ENCODE measurements at places on chromosomes 7 and 10. TPM values are rescaled to one million over a fixed set of nuclear protein-coding genes. Genes with fewer than 3 reads are reported as not detected.
A peak's percentile ranks its signal among the peaks of the same experiment; 100 is the strongest.

DNA sequence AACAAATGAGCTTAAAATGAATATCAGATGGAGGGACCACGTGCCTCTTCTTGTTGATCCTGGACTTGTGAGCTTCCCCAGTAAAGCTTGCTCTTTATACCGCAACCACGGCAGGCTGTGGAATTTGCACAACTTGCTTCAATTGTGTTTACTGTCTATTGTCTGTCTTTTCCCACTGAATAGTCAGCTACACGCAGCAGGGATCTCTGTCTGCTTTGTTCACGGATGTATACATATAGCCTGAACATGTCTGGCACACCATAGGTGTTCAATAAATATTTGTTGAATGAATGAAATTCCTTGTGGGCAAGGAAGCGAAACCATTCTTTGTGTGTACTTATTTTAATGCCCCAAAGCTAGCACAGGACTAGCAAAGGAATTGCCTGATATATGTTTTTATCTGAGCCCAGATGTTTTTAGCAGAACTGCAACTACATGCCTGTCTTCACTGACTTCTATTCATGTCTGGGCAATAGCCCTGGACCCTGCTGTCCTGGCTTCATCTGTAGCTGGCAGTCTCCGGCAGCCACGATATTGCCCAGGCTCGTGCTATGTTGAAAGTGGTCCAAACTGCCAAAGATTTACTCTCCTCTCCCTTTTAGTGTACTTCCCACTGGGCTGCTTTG, 29.9 kb upstream of the IFRD1 start:
- DNase-seq = no peak

Gene UCMA
- not detected for total RNA-seq

Gene LAMB1
- 703 TPM for total RNA-seq

GRCh38 chr7:69654381-69654780, 56.1 kb downstream of the AUTS2 start:
- no peak for DNase-seq

Gene TACC2
- total RNA-seq = 46.2 TPM

GRCh38 chr7:84354866-84355265, 160.3 kb upstream of the SEMA3A start:
- no peak for DNase-seq

Gene CALML3
- total RNA-seq = not detected

- no peak for DNase-seq
Observed at GRCh38 chr7:127993317-127993716, 37.9 kb downstream of the LRRC4 start.

Gene LDB3
- total RNA-seq = not detected

- DNase-seq = no peak
Observed at GRCh38 chr7:127896659-127897058, 134.6 kb downstream of the LRRC4 start.

- no peak for DNase-seq
Observed at GRCh38 chr10:89478085-89478738, 57.2 kb downstream of the SLC16A12 start.

Gene STEAP4
- total RNA-seq = not detected

GRCh38 chr7:8965177-8965576, 531.8 kb downstream of the NXPH1 start:
- no peak for DNase-seq

DNA sequence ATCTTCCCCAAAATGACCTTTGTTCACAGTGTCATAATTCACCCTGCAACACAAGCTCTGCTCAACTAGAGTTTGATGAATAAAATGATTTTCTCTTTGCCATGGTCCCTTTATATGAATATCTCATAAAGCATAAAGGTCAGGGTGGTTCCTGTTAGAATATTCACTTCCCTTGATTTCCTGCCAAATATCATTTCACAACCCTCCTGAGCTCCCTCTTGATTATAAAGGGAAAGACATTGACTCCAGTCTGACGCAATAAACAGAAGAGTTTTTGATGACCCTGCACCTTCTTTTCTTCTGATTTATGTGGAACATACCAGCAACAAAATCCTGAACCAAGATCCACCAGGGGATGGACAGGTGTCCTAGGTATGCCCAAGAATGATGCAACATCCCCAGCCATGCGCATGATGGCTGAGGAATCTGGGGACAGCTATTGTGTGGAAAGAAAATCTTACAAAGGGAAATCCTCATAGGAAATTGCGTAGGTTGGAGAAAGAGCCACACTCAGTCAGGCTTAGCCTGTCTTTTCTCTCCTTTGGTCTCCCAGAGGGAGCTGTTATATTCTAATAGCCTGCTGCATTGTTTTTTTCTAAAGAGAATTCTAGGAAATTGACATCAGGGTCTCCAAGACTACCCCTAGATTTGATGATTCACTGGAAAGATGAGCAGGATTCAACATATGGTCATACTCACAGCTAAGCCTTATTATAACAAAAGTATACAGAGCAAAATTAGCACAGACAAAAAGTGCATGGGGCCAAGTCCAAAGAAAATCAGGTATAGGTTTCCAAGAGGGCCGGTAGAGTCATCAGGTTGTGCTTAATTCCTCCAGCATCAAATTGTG, 18.8 kb downstream of the IFIT3 start:
- peak; percentile 69 for DNase-seq

Gene PLAC9
- total RNA-seq = 1.7 TPM

Gene PODXL
- total RNA-seq = 264 TPM

DNA sequence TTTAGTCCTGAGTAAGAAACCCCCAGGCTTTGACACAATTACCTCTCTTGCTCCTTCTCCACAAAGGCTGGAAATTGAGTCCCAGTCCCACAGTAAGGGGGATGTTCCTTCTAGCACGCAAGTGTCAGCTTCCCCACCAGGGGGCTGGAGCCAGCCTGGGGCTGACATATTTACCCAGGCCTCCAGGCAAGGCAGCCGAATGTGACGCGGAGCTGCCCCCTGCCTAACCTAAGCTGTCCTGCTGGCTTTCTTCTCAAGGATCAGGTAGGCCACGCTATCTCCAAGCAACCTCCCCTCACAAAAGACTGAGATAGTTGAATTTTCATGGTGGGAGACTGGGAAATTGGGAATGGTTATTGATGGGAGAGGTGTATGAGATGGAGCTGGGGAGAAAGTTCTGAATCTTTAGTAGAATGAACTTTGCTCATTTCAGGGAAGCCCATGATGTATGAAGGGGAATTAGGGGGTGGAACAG, 19.2 kb upstream of the BMPER start:
- DNase-seq = no peak

DNA sequence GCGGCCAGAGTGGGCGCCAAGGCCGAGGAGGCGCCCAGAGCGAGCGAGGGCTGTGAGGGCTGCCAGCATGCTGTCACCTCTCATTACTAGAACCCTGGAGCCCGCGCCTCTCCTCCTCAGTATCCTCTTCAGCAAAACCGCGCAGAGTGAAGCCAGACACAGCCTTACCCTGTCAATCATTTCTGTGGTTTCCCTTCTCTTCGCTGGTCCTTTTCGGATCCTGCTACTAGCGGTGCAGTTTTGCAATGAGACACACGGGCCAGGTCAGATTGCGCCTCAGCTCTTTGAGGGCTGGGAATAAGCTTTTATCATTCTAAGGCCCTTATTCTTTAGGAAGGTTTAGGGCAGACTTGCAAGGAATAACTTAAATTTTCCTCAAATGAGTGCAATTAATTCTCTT, 55.5 kb upstream of the FAM171A1 start:
- no peak for DNase-seq

GRCh38 chr7:70457482-70457881, 674.5 kb upstream of the GALNT17 start:
- DNase-seq = no peak

Gene AQP1
- total RNA-seq = 11.6 TPM

GRCh38 chr7:76338298-76339084, 20.3 kb downstream of the YWHAG start:
- no peak for DNase-seq

DNA sequence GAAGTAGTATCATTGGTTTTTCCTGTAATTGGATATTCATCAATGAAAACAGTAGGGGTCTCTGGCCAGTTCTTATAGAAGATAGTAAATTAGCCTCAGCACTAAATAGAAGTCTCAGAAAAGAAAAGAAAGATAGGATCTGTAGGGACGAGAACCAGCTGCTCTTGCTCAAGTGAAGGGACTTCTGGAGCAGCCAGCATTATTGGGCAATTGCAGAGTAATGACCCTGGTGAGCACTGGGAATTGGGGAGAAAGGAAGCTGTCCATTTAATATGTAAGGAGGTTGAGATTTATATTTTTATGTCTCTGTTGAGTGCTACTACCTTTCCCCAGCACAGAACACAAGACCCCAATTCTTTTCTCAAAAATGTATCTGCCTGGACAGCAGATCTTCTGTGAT, 61.2 kb upstream of the WNT16 start:
- no peak for DNase-seq

DNA sequence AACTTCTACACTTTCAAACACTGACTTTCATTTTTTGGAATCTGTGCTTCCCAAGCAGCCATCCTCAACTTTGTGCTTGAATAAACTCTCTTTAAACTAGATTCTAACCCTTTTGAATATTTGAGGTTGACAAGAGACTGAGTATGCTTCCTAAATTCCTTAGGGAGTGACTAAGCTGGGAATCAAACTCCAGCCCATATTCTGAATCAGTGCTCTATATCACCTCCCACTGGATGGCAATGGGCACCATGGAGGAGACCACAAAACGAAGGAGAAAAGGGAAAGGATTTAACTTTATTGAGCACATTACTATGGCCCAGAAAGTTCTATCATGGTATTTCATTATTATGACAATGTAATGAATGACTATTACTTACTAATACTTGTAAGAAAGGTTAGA, 17.2 kb upstream of the SLC26A4 start:
- DNase-seq = no peak

DNA sequence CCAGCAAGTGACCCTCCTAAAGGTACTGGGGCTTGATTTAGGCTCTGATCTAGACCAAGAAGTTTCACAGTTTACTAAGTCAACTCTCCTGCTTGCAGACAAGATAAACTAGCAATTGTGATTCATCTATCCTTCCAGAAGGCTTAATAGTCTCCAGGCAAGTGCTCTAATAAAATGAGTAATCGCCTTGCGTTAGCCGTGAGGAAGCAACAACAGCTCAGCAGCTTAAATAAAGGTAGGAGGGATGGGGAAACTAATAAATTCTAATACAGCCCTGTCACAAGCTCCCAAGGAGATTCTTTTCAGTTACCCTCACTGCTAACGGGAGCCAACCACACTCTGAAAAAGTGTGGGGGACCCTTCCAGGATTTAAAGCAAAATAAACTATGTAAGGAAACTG, 48.4 kb downstream of the FRMD4A start:
- DNase-seq = no peak

GRCh38 chr10:5448333-5449001, 36.1 kb downstream of the NET1 start:
- DNase-seq = peak; percentile 41

Measured in endothelial cell of umbilical vein (primary cell).